D721Med (cell line): ENCODE measurements at places on chromosomes 2 and 18.

DNA sequence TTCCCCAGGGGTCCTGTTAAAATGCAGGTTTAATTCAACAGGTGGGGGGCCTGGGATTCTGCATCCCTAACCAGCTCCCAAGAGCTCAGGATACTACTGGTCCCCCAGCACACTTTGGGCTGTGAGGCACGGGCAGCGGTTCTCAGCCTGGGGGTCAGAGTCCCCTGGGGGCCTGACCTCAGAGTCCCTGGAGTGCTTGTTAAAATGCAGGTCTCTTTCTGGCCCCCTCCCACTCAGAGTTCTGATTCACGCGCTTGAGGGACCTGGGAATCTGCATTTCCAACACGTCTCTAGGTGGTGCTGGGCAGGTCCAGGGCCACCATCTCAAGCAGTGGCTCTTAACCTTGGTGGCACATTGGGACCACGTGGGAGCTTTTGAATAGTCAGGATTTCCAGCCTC, 2.8 kb upstream of the OTOS start:
- DNase-seq = no peak

- no peak for DNase-seq
These were observed 503.4 kb downstream of the CCDC85A start for GRCh38 chr2:56687169-56687568.

DNA sequence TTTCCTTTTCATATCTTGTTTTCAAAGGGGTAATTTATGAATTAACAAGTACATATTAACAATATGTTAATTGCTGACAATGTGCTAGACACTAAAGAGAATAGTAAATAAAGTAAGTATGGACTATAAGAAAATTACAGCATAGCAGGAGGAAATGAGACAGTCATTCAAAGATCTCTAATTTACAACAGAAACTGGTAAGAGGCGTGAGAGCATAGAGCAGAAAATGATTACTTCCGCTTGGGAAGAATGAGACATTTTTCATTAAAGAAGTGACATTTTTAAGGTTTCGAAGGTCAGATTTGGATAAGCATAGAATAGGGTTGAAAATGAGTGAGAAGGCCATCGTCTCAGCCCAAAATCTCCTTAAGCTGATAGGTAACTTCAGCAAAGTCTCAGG, 184.4 kb upstream of the SESTD1 start:
- DNase-seq = no peak

- DNase-seq = no peak
These were observed 231.6 kb upstream of the SMAD2 start for GRCh38 chr18:48161911-48162698.

DNA sequence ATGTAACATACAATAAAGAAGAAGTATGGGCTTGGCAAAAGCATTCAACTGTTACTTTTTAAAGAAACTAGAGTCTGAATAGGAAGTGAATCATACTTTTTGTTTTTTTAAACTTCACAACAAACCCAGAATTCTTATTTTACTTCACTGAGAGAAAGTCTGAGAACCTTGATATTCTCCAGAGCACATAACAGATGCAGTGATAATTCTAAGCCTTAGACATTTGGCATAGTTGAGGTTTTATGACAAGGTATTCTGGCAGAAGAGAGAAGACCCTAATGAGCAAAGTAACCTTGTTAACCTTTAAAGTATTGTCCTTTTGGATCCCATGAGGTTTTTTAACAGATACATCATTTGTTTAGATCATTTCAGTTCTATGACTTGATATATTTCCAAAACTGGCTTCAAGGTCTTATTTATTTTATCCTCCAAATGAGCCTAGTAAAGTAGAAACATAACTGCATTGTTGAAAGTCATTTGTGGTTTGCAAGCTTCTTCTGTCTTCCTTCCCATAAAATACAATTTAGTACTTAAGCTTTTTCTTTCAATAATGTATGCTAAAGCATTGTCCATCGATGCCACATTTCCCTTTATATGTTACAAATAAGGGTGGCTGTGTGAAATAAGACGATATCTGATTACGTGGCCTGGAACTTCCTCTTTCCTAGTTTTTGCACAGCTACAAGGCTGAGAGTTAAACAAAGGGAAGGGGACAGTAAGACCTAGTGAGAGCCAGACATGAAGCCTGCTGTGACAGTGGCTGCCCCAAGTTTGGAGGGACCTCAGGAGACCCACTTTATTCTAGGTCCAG, 86.1 kb upstream of the ITPRID2 start:
- no peak for DNase-seq

GRCh38 chr2:204849892-204850291, 304.6 kb downstream of the PARD3B start:
- no peak for DNase-seq

DNA sequence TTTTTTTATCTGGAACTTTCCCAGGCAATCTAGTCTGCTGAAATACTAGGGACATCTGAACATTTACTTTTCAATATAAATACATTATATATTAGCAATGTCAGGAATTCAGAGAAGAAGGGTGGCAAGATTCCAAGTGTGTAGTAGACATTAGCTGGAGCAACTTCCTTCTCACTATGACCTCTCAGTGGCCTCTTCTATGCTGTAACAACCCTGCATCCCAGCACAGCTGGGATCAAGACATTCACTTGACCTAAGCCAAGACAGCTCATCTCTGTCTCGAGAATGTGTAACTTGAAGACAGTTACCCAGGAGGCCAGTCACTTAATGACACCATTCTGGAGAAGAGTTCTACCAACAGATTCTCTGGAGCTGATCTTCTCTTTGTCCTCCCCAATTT, 61.7 kb upstream of the RALBP1 start:
- no peak for DNase-seq

- DNase-seq = no peak
These were observed 1603.8 kb upstream of the ZEB2 start for GRCh38 chr2:146123714-146124113.

DNA sequence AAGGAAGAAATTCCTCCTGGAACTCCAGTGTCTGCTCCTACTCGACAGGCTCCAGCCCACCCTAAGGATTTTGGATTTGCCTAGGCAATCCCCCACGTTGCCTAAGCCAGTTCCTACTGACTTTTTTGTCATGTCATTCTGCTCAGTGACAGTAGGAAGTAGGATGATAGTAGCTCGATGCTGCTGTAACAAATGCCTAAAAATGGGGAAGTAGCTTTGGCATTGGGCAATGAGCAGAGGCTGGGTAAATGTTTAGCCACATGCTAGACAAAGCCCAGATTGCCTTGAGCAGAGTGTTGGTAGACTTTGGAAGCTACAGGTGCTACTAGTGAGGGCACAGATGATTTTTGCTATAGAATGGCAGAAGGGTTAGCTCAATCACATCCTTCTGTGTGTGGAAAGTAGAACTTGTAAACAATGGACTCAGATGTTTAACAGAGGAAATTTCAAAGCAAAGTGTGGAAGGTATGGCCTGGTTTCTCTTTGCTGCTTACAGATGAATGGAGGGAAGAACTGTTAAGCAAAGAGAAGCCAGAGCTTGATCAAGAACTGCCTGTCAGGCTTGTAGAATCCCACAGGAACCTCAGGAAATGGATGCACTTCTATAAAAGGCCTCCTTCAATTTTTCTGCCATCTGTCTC, 154.8 kb downstream of the RNF144A start:
- DNase-seq = no peak

- no peak for DNase-seq
These were observed 289.0 kb downstream of the CDH2 start for GRCh38 chr18:27887711-27888495.

DNA sequence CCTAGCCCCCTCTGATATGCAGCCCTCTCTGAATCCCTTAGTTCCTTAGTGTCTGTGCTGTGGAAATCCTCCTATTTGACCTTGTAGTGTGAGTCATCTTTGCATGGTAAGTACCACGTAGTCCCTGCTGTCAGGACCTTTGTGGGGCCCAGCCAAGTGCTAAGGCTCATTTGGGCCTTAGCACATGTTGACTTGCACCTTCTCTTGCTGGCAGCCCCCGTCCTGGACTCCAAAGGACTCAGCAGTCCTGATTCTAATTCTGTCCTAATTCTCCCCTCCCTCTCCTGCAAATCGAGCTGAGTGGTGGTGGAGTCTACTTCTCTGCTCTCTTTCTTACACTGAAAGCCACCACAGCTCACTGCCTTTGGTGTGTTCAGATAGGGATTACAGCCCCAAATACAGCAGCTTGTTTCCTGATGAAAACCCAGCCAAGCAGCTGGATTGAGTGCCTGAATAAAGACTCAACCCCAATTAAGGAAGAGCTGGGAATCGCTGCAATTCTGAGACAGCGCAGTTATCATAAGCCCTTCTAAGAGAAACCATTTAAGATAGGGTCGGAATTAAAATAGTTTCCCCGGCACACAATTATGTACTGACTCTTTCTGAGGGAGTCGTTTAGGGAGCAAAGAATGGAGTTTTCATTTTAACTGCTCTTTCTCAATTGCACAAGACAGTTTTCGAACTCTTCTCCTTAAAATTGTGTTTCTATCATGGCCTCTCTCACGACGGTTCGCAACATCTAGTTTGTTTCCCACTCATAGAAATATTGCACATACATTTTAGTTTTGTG, 215.6 kb upstream of the TNP1 start:
- DNase-seq = no peak

GRCh38 chr2:233093721-233094120, 33.6 kb downstream of the INPP5D start:
- DNase-seq = no peak

DNA sequence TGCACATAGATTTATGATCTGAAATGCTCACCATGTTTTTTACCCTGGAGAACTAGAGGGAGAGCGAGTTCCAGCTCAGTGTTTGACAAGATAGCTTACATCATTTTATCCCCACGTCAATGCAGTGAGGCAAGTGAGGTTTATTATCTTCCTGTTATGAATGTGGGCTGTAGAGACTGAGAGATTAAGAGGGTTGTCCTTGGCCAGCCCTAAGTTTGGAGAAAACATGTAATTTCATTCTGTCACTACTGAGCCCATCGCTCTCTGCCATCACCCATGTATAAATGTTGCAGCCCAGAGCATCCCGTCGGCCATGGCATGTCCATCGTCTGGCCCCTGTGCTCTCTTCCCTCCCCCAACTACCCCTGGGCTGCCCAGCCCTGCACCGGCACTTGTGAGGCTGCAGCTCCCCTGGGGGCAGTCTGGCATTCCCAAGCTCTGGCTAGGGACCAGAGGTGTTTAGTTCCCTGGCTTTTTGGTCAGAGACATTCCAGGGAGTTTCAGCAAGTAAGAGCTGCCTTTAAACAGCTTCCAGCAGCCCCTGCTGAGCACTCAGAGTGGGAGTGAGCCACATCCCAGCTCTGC, 136.7 kb downstream of the ANTXR1 start:
- DNase-seq = no peak

DNA sequence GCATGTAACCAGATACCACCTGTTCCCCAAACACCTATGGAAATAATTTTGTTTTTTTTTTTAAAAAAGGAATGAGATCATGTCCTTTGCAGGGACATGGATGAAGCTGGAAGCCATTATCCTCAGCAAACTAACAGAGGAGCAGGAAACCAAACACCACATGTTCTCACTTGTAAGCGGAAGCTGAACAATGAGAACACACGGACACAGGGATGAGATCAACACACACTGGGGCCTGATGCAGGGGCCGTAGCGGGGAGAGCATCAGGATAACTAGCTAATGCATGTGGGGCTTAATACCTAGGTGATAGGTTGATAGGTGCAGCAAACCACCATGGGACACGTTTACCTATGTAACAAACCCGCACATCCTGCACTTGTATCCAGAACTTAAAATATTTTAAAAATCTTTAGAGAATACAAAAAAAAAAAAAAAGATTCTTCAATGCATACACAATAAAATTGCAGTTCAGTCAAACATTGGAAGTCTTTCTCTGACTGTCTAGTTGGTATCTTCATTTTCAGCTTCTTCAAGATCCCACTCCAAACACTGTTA, 11.6 kb upstream of the CASP10 start:
- no peak for DNase-seq

DNA sequence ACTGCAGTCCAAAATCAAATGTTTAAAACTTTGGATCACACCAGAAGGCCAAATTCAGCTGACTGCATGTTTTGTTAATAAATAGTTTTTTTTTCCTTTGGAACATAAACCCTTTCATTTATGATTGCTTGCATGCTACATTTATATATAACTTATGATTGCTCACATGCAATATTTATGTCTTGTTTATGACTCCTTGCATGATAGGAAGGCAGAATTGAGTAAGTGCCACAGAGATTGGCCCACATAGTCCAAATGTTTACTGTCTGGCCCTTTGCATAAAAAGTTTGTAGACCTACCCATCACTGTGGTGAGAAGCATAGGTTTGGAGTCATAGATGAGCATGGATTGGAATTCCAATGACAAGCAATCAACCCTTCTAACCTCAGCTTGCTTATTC, 30.8 kb downstream of the WDFY1 start:
- no peak for DNase-seq

- DNase-seq = no peak
These were observed 91.0 kb downstream of the CTIF start for GRCh38 chr18:48629730-48630324.

DNA sequence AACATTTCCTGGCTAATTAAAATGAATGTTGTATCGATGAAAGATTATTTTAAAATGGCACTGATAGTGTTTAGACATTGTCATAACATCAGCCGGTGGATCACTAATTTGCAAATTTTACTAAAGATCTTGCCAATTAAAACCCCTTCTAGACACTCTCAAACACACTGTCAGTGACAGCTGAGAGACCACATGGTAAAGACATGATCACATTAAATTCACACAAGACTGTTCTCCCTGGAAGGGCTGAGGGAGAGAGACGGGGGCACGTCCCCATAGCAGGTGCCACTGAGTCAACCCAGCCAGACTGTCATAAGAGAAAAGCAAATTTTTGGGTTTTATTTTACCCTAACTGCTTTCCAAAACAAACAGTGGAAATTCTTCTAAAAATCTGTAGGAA, 306.0 kb downstream of the TXNL1 start:
- DNase-seq = no peak

DNA sequence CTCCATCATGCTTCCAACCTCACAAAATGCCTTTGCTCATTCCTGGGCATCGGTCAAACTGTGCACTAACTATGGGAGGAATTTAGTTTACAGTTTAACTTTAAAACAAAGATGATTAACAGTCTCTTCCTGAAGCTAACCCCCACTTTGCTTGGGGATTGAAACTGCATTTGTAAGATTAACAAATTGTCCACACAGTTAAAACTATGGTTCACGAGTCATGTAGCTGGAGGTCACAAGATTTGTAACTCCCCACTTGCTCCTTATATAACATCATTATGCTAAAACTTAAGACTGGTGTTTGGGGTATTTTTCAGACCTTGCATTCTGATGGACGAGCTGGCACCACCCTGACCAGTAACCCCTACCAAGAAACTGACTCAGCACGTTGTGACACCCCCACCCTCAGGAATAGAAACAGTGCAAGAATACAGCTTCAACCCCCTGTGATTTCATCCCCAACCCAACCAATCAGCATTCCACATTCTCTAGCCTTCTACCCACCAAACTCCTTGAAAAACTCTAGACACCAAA, 252.3 kb downstream of the MBD5 start:
- no peak for DNase-seq
